A549 treated with Hydrocortisone at 1 μM for 4 hours (cell line): ENCODE measurements at places on chromosomes 4 and X. TPM values are rescaled to one million over a fixed set of nuclear protein-coding genes. Genes with fewer than 3 reads are reported as not detected.

The MAP9 gene
- total RNA-seq: 3.3 to 5.5 TPM (median 4.9 TPM) in 5 replicates

The ATP8A1 gene
- total RNA-seq: 0.02 to 0.10 TPM (median 0.08 TPM) in 5 replicates

The P2RY4 gene
- total RNA-seq: 0.05 to 0.06 TPM in 2 of 5 replicates, not detected in the others

The KIF4A gene
- total RNA-seq: 25.7 to 31.0 TPM (median 26.9 TPM) in 5 replicates

The TMEM35A gene
- not detected in 5 replicates for total RNA-seq

The NSG1 gene
- 8.1 to 12.2 TPM (median 11.0 TPM) in 5 replicates for total RNA-seq

The MAGIX gene
- total RNA-seq: 2.4 to 3.8 TPM (median 3.5 TPM) in 5 replicates

The KLB gene
- 0.05 to 0.16 TPM (median 0.12 TPM) in 5 replicates for total RNA-seq

The SEL1L3 gene
- total RNA-seq: 22.9 to 27.1 TPM (median 24.2 TPM) in 5 replicates
